ENCODE measurements at places on chromosomes 4 and X.
A peak's percentile ranks its signal among the peaks of the same experiment; 100 is the strongest.

DNA sequence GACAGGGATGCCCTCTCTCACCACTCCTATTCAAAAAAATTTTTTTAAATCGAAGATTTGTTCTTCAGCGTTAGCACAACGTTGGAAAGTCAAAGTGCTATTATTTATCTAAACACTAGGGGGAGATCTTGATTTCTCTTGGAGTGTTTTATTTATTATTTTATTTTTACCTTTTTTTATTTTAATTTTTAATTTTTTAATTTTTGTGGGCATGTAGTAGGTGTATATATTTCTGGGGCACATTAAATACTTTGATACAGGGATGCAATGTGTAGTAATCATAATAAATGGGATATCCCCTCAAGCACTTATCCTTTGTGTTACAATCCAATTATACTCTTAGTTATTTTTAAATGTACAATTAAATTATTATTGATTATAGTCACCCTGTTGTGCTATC, 37.4 kb upstream of the SLC10A4 start:
- DNase-seq = peak; percentile 59

DNA sequence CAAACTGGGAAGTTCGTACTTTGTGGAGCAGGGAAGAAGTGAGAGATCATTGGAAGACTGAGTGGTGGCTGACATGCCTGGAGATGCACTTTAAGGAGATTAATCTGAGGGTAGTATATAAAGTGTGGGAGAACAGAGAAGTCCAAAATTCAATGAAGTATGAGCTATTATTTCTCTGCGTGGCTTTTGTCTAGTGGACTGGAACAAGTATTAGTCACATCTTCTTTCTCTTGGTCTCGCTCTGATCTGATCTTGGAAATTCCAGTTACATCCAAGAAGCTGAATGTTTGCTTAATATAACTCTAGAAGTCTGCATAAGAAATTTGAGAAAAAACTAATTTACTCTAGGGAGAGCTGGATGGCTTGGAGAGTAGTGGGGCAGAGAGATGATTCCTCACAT, 64.8 kb upstream of the NR0B1 start:
- no peak for DNase-seq

GRCh38 chr4:96986816-96987215, 1146.9 kb downstream of the PDHA2 start:
- no peak for DNase-seq

- DNase-seq = peak; percentile 28
Measured at GRCh38 chrX:155632431-155633100, 19.8 kb upstream of the TMLHE start.

DNA sequence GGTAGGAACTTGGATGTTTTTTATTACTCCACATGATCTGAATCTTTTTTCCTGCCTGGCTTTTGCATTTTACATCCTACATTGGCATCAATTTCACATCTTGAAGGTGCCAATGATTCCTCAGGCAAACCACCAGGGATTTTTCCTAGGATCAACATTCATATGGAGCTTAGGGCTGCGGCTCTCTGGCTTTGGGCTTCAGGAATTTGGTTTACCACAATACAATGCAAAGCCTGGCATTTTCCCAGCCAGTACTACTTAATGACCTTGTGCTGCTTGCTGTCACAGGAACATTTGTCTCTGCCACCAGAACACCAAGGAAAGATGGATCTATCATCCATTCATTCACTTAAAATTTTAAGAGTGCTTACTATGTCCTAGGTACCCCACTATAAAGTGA, 180.7 kb downstream of the PDGFC start:
- peak; percentile 78 for DNase-seq

GRCh38 chr4:40373636-40374035, 38.5 kb downstream of the CHRNA9 start:
- no peak for DNase-seq

DNA sequence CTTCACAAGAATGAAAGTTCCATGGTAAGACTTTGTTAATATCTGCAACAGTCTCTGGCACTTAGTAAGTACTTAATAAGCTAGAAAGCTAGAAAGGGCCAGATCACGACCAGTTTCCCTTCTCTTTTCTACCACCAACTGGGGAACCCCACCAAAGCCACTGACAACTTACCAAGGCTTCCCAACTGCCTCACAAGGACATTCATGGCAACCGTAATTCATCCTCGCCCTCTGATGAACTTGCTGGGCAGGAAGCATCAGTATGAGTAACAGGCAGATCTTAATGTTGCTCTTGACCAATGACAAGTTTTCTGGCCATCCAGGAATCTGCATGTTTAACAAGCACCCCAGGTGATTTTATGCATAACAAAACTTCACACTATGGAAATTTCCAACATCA, 23.2 kb upstream of the ZCCHC13 start:
- DNase-seq = no peak

- DNase-seq = no peak
Measured at GRCh38 chrX:9374555-9374954, 90.3 kb upstream of the TBL1X start.

- no peak for DNase-seq
Measured at GRCh38 chrX:82765811-82766210, 742.3 kb upstream of the POU3F4 start.

GRCh38 chr4:129218897-129219296, 122.9 kb downstream of the C4orf33 start:
- peak; percentile 21 for DNase-seq

DNA sequence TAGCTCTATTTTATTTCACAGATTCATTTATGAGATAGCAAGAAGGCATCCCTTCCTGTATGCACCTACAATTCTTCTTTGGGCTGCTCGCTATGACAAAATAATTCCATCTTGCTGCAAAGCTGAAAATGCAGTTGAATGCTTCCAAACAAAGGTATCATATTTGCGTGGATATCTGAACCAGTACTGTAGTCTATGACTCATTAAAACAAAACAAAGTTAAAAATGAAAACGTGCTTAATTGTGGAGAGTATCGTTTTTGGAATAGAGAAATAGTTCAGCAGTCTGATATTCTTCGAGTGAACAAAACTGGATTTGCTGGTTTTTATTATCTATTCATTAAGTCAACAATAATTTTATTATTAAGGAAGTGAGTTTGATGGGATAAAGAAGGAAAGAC, 6.3 kb downstream of the AFP start:
- DNase-seq = peak; percentile 24

DNA sequence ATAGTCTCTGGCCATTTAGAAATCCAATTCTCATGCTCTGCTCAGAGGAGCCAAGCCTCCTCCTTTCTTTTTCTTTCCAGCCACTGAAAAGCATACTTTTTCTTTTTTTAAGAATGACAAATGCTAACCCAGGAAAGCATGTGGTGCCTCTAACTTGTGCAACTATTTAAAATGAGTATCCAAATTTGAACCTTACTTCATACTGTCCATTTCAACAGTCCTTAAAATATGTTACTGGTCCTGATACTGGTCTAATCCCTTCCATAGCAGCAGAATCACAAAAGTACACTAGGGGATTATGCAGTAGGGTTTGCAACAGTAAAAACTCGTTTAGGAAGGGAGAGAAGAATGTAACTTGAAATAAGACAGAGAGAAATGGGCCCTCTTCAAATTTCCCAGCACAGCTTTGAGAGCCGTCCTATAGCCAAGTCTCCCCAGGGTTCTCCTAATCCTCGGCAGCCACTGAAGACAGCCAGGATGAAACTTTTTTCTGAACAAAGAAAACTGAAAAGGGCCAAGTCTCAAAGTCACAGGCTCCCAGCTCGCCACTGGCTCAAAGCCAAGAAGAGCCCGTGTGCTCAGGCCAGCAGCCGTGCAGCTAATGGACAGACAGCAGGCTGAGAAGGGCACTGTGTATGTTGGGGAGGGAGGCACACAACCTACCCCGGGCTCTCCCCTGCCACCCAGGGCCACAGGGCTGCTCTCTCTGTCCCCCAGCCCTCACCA, 39.5 kb downstream of the GPC4 start:
- no peak for DNase-seq

DNA sequence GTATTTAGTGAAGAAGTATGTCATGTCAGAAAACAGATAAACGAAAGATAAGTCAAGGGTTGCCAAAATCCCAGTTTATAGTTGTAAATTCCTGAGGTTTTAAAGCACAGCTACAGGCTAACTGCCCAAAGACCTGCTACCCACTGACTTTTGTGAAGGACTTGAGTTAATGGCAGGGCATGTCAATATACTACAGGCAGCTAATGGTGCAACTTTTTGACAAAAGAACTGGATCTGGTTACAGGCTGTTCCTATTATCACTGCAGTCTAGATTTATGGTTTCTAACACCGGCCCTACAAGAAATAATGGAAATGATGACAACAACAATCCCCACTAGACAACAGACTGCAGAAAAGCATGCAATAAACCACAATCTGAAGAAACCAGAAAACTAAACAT, 6.4 kb downstream of the SCML2 start:
- DNase-seq = peak; percentile 4

DNA sequence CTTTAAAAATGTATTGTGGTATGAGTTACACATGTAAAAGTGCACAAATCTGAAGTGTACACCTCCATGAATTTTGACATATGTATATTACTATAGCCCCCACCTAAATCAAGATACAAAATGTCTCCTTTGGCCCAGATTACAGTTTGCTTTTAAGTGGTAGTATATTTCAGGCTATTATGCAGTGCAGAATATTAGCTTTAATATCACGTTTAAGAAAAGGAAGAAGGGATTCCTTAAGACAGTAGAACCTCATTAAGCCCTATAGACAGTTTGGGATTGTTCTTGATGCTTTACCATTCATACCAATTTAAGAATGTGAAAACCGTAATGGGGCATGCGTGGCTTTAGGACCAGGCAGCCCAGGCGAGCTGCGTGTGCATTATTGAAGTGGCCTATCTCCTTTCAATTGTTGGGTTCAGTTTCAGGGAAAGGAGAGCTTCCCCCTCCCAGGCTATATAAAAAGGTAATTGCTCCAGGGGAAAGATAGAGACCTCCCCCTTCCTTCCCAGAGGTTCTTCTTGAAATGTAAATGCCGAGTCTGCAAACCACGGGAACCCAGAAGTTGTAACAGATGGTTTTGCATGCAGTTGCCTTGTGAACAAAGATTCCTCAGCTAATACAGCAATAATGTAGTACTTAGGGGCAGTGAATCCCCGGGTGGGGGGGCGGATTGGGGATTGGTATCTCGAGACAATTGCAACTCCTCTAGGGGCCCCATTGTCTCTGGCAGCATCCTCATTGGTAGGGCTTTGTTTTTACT, 106.1 kb downstream of the UCHL1 start:
- DNase-seq = no peak
